Pancreas (tissue), 10 donors: ENCODE measurements at places on chromosomes 4 and X.
A peak's percentile ranks its signal among the peaks of the same experiment; 100 is the strongest.

DNA sequence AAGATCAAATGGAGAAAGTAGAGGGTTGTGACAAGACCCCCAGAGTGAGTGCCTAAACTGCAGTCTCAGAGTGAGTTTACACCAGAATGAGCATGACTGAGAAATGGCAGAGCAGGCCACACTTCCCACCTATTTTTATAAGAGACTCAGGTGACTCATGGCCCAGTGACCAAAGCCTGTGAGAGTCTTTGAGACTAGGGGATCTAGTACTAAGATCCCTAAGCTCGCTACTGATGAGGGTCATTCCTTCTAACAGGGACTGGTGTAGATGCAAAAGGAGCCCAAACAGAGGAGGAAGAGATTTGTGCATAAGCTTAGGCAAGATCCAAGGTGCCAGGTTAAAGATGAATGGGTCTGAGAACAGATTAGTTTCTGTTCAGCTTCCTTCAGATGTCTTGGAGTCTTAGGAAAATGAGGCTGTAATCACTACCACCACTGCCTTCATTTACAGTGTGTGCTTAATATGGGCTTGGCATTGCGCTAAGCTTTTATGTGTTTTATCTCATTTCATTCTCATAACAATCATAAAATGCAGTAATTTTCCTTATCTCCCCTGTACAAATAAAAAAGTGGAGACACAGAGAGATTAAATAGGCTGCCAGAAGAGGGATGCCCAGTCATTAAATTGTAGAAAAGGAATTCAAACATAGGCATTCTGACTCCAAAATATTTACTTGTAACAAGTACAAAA is 62.8 kb downstream of the RWDD4 start:
- DNase-seq: no peak

- DNase-seq: no peak
Measured at GRCh38 chr4:105208561-105208960, 61.9 kb downstream of the TET2 start.

DNA sequence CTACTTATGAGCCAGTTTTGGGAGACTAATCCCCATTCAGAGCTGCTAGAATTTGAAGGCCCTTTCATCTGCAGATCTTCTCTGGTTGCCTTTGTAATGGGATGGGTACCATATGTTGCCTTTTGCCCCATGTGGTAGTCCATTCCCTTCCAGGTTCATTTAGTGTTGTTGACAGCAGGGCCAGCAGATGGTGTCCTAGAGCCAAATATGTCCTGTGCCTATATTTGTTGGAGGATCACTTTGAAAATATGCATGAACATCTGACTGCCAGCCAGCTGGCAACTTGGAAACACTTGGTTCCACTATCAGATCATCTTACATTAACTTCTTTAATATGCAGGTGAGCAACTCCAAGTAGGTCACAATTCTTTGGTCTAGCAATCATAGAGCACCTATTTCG is 30.4 kb downstream of the CFAP299 start:
- peak; percentile 45 for DNase-seq

- no peak for DNase-seq
Measured at GRCh38 chrX:47170861-47171692, 22.6 kb upstream of the UBA1 start.

DNA sequence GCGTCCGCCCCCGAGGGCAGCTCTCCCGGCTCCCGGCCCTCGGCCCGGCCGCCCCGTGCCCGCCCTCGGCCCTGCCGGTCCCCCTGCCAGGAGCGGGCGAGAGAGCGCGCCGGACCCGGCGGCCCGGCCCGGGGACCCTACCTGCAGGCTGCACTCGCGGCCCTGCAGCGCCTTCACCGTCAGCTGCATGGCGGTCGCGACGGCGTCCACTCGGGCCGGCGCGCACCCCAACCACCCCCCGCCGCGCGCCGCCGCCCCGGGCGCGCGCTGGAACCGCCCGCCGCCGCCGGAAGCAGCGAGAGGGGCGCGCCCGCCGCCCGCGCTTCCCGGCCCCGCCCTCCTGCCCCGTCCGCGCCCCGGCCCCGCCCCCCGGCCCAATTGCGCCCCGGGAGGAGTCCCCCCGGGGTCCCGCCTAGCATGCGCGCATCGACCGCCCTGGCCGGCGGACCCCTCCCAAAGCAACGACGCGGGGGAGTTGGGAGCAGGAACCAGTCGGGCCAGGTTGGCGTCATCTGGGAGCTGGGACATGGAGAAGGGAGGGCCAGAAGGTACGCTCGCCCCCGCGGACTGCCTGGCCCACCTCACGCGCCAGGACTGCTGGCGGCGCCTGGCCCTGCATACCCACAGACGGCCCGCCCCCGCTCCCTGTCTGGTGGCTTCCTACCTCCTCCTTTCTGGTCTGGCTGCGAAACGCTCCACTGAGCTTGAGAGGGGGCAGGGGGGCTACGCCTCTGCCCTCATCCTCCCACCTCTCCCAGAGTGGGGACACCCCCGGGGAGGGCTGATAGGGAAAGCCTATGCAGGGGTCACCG is at the start of gene UBL4A:
TSS of gene UBL4A (minus strand) at position 220 of the 812 bp plus-strand sequence. CDS start at position 189, 31 bp downstream.
- DNase-seq: peak; percentile 83

DNA sequence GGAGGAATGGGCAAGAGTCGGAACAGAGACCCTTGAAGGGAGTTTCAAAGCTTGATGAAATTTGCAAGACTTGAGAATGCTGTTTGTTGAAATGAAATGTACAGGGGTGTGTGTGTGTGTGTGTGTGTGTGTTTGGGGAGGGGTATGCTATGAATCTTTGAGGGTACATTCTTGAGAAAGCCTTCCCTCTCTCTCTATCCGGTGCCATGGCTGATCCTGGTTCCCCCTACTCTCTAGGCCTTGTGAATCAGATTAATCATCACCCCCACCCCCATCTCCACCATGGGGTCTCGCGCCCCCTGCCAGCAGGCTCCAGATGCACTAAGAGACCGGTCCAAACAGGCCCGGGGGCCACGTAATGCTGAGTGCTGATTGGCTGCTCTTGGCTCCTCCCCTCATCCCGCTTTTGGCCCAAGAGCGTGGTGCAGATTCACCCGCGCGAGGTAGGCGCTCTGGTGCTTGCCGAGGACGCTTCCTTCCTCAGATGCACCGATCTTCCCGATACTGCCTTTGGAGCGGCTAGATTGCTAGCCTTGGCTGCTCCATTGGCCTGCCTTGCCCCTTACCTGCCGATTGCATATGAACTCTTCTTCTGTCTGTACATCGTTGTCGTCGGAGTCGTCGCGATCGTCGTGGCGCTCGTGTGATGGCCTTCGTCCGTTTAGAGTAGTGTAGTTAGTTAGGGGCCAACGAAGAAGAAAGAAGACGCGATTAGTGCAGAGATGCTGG is at the start of gene HTR2C:
TSS of gene HTR2C (plus strand) at position 441 of the 729 bp plus-strand sequence. CDS start 142,851 bp downstream, outside the sequence.
- no peak for DNase-seq

GRCh38 chrX:97471071-97471470 is 587.4 kb downstream of the RPA4 start:
- DNase-seq: no peak

- DNase-seq: no peak
Measured at GRCh38 chr4:148341980-148342800, 100.0 kb downstream of the NR3C2 start.

DNA sequence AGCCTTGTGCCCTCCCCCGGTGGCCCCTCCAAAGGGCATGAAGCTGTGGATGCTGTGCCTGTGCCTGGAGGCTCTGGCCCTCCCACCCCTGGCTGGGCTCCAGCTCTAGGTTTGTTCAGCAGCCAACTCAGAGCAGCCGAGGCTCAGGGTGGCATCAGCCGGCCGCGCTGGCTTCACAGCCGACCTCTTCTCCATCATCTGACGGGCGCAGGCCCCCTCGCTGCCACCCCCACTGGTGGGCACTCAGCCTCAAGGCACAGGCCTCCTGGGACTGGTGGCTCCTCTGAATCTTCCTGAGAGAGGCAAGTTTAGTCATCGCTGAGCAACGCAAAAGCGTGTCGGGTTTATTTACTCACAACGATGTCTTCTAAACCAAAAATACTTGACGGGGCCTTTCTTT is 46.0 kb downstream of the PCGF3 start:
- DNase-seq: no peak

GRCh38 chr4:24671849-24672248 is 87.5 kb upstream of the DHX15 start:
- DNase-seq: no peak

DNA sequence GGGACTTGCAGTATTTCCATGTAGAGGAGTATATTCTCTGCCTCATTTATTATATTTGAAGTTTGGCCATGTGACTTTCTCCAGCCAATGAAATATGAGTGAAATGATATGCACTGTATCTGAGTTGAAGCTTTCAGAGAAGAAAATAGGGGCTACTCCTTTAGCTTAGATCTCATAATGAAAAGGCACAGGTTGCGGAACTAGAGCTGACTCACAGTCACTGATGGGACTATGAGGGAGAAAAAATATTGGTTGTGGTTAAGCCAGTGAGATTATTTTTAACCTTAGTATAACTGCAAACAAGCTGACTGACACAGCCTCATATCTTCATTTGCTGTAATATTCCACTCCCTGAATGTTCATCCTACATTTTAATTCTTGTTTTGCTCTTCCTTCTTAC is 1104.3 kb downstream of the RPA4 start:
- no peak for DNase-seq

DNA sequence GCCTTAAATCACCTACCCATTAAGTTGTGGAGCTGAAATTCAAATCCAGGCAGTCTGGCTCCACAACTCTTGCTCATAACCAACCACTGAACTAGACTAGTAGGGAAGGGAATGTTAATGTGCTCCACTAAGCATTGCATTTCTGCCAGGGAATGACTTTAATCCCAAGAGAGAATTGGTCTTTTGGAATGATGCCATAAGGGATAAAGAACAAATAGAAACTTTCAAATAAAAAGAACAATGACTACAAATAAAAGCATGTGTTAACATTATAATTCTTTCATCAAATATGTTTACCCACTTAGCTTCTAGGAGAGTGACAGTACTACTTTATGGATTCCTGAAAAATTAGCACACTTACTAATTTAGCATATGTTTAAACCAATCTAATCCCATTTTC is 905.9 kb downstream of the CENPC start:
- DNase-seq: no peak

DNA sequence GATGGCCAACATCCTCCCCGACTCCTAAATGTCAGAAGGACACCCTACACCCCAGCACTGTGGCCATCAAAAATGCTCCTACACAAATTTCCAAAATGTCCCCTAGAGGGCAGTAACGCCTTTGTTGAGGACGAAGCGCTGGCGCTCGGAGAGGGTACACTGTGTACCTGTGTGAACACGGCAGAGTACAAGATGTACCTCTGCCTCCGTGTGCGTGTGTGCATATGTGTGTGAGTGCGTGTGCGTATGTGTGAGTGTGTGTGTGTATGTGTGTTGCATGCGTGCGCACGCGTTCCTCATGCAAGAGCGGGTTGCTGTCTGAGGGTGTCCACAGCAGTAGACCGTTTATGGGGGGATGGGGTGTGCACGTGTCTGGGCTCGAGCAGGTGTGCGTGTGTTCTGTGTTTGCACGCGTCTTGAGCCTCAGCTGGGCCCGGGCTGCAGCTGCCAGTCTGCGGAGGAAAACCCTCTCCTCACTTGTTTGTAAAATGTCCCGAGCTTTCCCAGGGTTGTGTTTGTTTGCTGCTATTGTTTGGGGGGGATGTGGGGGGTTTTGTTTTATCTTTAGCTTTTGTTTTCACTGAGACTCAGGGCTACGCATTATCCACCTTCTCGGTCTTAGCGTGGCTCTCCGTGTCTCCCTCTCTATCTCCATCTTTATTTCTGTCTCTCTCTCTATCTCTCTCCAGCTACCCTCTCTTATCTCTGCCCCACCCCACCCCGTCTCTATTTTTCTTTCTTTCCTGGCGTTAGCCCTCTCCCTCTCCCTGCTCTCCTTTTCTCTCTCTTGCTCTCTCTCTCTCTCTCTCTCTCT is 10.4 kb upstream of the TSPYL2 start:
- DNase-seq: peak; percentile 90

- DNase-seq: no peak
Measured at GRCh38 chr4:101853028-101853427, 62.5 kb downstream of the BANK1 start.
